M059J (cell line): ENCODE measurements at places on chromosomes 7 and 10.

- DNase-seq: peak; percentile 84
Observed at GRCh38 chr7:30327813-30328212, 43.4 kb downstream of the ZNRF2 start.

DNA sequence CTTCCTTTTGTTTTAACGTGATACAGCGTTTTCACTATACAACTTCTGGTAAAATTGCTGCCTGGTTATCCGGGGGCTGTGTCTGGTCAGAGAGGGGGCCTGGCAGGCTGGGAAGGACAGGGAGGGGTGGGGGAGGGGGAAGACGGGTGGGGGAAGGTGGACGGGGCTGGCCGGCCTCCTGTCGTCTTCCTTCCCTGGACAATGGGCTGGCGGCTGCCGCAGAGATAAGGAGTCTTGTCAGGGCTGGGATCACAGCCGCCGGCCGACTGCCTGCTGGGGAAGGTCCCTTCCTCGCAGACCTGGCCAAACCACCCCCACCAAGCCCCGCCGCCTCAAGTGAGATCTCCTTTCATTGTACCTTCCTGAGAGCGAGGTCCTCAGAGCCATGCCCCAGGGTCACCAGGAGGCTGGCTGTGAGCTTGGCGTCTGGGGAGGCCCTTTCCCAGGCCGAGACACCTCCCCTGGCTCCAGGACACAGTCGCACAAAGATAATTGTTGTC, 151.2 kb upstream of the TNRC18 start:
- DNase-seq: no peak

DNA sequence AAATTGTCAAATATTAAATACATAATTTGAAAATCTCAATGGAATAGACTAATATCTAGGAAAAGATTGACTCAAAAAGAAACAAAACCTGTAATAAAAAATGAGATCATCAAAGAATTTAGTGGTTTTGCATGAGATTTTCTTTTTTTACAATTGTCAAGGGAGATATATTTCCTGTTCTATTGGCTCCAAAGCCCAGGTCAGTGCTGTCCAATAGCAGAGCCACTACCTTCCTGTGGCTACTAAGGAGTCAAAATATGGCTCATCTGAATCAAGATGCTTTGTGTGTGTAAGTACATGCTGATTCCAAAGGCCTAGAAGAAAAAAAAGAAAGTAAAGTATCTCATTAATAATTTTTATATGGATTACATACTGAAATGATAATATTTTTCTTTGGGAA, 191.9 kb downstream of the C7orf25 start:
- no peak for DNase-seq

DNA sequence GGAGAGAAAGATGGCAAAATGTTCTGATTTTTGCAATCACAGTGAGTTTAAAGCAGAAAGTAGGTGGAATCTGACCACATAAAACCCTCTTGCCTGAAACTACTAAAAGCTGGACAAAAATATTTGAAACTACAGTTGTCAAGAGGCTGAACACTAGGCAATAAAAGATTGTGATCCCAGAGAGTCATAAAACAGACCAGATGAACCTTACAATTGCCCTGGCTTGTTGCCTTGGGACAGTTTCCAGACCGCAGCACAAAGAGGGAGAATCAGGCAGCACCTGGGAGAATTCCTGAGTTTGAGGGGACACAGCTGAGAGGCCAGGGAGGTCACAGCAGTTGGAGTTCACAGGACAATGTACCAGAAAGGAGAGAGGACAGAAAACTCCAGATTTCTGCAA, 107.3 kb upstream of the NANOS1 start:
- peak; percentile 76 for DNase-seq

- DNase-seq: no peak
Observed at GRCh38 chr7:16786257-16786656, 18.5 kb downstream of the AGR2 start.

DNA sequence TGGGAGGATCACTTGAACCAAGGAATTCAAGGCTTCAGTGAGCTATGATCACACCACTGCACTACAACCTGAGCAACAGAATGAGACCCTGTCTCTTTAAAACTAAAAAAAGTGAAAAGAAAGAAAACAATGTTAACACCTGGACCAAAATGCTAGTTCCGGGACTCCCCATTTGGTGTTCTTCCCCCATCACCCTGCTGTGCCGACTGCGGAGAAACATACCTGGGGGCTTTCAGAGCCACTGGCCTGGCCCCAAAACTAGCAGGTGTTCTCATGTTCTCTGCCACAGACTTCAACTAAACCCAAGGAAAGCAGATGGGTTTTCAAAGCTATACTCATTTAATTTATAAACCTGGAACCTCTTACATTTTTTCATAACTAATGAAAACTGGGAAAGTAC, 250.9 kb downstream of the KIAA1217 start:
- DNase-seq: no peak

DNA sequence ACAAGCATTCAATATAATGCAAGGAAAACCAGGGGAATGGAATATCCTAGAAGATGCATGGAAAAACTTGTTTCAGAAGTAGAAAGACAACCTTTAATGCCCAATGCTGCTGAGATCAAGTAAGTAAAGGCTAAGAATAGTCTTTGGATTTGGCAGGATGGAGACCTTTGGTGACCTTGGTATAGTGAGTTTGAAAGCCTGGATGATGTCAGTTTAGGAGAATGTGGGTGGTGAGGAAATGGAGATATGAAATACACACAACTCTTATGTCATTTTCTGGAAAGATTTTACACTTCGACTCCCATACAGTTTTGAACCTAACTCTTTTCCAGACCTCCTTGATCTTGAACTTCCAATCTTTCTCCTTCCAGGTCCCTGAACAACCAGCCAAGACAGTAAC, 185.7 kb downstream of the TFEC start:
- DNase-seq: no peak

GRCh38 chr7:124723012-124723411, 42.6 kb downstream of the GPR37 start:
- DNase-seq: peak; percentile 83

DNA sequence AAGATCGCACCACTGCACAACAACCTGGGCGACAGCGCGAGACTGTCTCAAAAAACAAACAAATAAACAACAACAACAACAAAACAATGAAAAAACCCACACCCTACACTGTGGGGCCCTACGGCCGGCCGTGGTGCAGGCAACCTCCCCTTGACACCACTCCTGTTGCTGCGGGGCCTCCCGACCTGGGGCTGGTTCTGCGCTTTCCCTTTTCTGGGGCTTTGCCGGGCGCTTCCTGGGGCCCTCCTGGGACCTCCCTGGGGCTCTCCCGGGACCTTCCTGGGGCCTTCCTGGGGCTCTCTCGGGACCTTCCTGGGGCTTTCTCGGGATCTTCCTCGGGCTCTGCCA, 46.6 kb downstream of the INSIG1 start:
- DNase-seq: no peak

DNA sequence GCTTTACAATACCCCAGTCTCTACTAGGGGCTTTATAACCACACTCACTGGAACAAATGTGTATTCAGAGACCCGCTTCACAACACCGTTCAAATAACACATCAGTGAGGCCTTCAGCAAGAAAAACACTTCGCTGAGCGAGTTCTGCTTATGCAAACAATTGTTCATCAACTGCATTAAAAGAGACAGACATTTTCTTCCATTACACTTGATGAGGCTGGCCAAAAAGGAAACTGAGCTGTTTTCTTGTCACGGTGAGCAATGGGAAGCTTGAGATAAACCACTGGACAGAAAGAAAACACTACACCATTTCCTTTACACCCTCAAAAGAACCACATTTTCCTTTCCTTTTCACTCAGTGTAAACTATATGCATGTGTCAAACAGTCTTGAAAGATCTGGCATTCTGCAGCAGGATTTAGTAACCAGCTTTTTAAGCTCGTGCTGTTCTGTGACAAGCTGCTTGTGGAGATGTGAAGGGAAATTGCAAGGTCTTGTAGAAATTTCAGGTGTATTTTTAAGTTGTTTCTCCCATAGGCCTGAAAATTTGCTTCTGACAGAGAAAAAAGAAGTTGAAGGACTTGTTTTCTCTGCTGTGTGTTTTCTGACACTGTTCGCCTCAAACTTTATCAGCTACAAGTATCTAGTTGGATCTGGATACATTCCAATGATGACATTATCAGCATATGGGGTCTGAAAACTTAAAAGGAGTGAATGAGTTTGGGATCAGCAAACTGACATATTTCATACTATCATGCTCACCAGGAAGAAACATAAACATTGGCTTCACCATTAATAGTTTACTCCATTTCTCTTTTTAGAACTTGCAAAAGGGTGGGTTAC, 693.1 kb downstream of the PARD3 start:
- peak; percentile 19 for DNase-seq

GRCh38 chr7:121609208-121609607, 213.1 kb upstream of the FAM3C start:
- DNase-seq: no peak

DNA sequence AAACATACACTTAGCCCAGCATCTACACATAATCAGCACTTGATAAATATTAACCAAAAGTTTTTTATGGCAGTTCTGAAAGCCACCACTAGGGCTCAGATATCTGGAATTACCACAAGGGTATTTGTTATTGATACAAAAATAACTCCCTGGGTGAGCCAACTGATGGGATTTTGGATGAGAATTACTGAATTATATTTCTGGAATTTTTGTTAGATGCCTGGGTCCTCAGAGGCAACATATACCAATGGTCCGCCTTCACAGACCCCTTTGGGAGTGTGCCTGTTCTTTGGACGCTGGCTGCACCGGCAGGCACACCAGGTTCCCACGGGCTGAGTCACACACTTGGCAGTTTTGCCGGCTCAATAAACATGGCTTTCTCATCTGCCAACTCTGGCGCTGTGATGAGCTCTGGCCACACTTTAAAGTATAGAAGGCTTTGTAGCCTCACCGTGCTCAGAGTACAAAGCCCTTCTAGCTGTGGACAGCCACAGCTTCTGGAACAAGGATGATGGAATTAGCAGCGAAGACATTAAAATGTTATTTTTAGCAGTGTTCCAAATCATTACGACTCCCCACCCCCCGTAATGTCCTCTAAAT, 24.5 kb upstream of the EEPD1 start:
- DNase-seq: peak; percentile 95

DNA sequence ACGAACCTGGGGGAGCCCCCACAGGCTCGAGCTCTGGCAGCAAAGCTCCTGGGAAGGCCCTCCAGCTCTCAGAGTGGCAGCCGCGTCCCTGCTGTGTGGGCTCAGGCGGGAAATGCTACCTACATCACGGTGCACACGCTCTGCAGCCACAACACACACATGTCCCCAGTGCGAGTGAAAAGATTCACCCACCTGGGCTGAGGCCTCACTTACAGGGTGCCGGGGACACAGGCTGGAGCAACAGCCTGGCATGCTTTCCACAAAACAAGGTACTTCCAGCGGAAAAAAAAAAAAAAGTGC, 410.4 kb upstream of the FOXK1 start:
- no peak for DNase-seq

GRCh38 chr7:70710011-70710480, 421.9 kb upstream of the GALNT17 start:
- peak; percentile 99 for DNase-seq

DNA sequence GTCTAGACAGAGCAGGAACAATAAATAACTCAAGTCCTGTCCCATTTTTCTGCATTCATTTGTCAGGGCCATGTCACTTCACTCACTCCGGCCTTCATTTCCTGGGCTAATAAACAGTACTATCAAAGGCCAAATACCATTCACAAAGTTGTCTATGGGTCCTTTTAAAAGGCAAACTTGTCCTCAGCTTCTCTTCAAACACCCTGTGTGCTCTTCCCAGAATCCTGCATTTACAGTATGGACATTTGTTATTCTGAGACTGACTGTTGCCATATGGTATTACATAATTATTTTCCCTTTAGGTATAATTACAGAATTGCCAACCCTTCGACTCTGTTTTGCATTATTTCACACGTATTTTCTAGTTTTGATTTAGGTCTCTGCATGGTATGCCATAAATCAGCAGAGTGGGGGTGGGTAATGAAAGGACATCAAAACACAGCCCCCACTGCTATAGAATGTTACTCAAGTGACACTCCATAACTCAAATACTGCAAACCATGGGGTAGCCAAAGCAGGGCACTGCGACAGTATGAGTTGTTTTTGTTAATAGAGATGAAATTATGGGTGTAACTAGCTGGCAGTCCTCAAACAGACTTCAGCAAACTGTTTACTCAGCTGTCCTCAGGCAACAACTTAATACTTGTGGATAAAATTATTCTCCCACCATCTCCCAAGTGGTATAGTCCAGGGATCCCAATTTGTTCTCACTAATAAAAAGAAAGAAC, 183.7 kb downstream of the TRIL start:
- no peak for DNase-seq

GRCh38 chr7:7438851-7439250, 96.8 kb downstream of the COL28A1 start:
- DNase-seq: peak; percentile 96

- DNase-seq: no peak
Observed at GRCh38 chr10:101146392-101147251, 15.5 kb downstream of the TLX1 start.

DNA sequence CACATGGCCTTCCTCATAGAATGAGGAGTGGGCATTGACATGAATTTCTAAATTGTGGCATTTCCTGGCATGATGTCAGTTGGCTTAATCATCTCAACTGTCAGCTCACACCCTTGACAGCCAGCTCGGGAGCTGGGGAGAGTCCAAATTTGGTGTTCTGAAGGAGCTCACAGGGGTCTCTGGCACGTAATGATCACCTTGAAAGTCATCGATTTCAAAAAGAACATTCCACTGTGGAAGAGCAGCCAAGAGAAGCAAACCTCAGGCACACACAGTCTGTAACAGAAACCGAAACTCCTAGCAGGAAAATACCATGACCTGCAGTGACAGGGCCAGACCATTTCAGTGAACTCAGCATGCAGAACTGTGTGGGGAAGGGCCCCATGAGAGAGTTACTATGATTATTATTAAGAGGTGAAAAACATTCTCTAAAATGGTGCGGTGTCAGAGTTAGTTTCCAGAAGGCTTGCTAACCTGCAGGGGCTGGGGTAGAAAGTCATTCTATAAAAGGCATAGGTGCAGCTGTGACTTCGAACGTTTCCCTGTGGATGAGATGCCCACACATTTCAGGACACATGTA, 26.4 kb upstream of the KLF6 start:
- peak; percentile 76 for DNase-seq

DNA sequence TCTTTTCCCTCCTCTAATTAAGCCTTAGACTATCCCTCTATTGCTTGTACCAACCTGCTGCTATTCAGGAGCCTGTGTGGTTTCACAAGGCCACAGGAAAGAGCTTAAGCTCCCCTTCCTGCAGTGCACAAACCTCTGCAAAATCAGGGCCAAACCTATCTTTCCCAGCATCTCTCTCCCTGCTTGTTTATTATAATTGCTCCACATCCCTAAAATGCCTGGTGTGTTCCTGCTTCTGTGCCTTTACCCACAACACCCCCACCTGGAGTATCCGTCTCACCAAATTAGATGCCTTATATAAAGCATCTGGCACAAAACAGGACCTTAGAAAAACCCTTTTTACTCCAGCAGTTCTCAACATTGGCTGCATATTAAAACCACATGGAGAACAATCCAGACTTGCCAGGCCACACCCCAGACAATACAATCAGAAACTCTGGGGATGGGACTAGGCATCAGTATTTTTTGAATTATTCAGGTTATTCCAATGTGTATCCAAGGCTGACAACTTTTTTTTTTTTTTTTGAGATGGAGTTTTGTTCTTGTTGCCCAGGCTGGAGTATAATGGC, 16.7 kb downstream of the SEC31B start:
- no peak for DNase-seq
